ENCODE measurements at places on chromosomes 4 and X. TPM values are rescaled to one million over a fixed set of nuclear protein-coding genes. Genes with fewer than 3 reads are reported as not detected.
A peak's percentile ranks its signal among the peaks of the same experiment; 100 is the strongest.

DNA sequence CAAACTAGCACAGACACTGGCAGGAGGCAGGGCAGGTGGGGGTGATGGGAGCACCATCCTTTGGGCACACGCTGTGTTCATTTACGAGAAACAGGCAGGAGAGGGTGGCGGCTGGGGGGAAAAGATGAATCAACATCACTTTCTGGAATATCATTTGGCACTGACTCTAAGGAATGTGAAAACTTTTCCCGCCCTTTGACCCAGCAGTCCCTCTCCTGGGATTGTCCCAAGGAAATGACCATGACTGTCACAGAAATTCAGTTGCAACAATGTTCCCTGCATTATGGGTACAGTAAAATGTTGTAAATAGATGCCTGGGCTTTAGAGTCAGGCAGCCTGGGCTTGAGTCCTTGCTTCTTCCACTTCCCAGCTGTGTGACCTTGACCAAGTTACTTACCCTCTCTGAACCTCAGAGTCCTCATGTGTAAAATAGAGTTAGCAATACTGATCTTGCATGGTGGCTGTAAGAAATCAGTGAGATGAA, 58.6 kb downstream of the ABLIM2 start:
- DNase-seq, result no peak

- no peak for DNase-seq
Observed at GRCh38 chr4:86156531-86156930, 203.3 kb downstream of the MAPK10 start.

- DNase-seq, result no peak
Observed at GRCh38 chr4:85790582-85790981, 315.6 kb downstream of the ARHGAP24 start.

DNA sequence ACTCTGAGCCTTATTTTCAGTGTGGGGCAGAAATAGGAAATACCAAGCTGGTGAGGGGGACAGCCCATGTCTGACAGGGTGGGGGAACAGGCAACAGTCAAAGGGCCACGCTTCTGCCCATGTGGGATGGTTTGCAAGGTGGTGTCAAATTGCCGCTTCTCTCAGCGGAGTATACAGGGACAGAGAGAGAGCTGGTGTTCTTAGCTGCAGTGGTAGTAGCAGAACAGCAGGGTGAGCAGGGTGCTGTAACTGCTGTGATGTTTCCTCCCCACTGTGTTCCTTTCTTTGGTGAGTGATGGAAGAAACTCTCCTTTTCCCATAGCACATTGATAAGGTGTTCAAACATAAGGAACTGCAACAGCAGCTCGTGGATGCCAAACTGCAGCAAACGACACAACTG, 37.9 kb downstream of the RBBP7 start:
- no peak for DNase-seq

GRCh38 chr4:78784236-78784865, 8.2 kb downstream of the BMP2K start:
- DNase-seq, result peak; percentile 42

TTC29 gene
- 0.35 TPM for total RNA-seq
